ENCODE measurements at places on chromosomes 13 and 19.

DNA sequence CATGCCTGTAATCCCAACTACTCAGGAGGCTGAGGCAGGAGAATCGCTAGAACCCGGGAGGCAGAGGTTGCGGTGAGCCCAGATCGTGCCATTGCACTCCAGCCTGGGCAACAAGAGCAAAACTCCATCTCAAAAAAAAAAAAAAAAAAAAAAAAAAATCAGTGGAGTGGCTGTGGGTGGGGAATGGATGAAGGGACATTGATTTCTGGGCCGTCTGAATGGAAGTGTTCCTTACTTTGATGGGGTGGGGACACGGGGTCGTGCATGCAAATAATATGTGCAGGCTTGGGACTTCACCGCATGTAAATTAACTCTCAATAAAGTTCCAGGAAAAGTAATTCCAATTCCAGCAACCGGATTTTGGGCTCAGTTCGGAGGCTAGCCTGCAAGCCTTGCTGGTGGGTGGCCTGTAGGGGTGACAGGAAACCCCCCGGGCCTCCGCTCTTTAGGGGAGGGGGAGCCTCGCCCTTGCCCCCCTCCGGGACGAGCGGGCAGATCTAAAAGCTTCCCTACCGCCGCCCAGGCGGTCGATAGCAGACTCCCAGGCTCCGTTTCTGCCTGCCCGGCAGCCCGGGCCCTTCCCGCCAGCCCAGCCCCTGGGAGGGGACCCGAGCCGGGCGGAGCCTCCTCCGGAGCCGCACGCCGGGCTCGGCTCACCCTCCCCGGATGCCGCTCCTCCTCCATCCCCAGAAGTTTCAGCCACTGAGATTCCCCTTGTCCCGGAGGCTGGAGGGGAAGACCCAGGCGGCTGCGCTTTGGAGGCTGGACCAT is 48.0 kb upstream of the ADGRE5 start:
- no peak for DNase-seq
- H3K36me3 ChIP-seq = no peaks in the 10 kb centered on the region
- peaks cover 6% of the 10 kb centered on the region for H3K4me1 ChIP-seq
- no peaks in the 10 kb centered on the region for H3K27me3 ChIP-seq
- peak overlapping the region; percentile 53 for H3K27ac ChIP-seq

DNA sequence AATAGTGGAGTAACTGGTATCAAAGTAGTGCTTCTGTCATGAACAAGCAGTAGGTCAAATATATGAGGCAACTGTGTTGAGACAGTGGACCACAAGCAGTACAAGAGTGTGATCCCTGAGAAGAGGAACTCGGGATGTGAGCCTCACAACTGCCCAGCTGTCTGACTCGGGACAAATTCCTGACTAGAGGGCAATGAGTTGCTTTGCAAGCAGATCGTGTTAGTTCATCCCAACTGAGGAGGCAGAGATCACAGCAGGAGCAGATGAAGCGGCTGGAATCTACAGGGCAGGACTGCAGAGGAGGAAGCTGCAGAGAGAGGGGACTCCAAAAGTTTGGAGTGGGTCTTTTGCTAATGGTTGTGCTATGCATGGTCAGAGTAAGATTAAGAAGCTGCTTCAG is 741.1 kb downstream of the DIAPH3 start:
- H3K27ac ChIP-seq = no peak overlapping the region
- no peak for DNase-seq
- H3K4me3 ChIP-seq = no peak overlapping the region

DNA sequence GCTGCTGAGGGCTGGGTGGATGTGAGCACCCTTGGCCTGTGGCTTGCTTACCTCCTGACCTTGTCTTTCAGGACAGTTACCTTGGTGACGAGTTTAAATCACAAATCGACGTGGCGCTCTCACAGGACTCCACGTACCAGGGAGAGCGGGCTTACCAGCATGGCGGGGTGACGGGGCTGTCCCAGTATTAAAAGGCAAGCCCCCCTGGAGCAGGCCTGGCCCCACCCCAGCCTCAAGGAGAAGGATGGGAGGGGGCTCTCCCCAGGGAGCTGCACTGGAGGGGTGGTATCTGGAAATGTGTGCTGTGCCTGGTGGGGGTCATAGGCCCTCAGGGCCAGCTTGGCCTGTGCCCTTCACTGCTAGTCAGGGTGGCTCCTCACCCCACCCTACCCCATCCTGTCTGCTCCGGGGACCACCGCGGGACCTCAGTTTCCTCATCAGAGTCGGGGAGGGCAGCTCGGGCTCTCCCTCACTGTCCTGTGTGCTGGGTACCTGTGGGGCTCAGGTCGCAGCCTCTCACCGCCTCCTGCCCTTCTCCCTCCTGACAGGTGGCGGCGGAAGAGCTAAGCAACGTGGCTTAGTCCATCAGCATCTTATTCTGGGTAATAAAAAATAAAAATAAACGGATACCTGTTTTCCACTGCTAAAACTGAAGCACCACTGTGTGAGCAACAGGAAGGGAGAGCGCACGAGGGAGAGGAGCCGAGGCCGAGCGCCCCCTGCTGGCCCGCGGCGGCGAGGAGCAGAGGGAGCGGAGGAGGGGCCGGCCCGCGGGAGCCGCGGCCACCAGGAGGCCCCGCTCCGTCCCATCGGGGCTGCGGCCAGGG is 29.8 kb downstream of the CERS1 start:
- peaks cover 22% of the 10 kb centered on the region for H3K4me1 ChIP-seq
- no peak overlapping the region for H3K4me3 ChIP-seq
- DNase-seq = no peak
- H3K27me3 ChIP-seq = no peaks in the 10 kb centered on the region
- peaks cover 77% of the 10 kb centered on the region for H3K36me3 ChIP-seq

DNA sequence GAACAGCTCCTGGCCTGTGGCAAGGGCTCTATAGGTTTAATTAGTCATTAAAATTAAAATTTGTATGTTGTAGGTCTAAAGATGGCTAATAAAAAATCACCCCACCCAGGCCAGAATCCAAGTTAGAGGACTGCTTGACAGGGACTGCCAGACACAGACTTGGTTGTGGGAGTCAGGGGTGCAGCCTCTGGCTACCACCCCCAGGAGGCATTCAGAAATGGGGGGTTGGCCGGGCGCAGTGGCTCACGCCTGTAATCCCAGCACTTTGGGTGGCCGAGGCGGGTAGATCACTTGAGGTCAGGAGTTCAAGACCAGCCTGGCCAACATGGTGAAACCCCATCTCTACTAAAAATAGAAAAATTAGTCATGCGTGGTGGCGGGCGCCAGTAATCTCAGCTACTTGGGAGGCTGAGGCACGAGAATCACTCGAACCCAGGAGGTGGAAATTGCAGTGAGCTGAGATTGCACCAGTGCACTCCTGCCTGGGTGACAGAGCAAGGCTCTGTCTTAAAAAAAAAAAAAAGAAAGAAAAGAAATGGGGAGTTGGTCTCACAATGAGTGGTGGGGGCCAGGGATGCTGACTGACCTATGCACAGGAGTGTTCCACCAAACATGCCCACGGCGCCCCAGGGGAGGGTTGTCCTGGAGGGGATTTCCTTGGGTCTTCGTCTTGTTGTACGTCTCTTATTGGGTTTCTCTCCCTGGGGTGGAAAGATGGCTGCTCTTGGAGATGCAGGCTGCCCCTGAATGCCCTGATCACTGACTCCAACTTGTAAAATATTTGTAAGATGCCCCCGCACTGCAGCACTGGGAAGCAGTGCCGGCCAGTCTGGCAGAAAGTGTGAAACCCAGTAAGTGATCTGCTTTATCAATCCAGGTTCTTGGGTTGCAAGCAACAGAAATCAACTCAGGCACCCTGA is 68.8 kb downstream of the SIPA1L3 start:
- no peak overlapping the region for H3K27ac ChIP-seq
- peaks cover 5% of the 10 kb centered on the region for H3K36me3 ChIP-seq
- H3K4me3 ChIP-seq = no peak overlapping the region
- peaks cover 13% of the 10 kb centered on the region for H3K4me1 ChIP-seq
- no peak for DNase-seq

GRCh38 chr13:93996481-93996880 is 483.0 kb downstream of the DCT start:
- DNase-seq = no peak
- no peak overlapping the region for H3K27ac ChIP-seq
- no peaks in the 10 kb centered on the region for H3K36me3 ChIP-seq
- no peak overlapping the region for H3K4me3 ChIP-seq
- no peaks in the 10 kb centered on the region for H3K27me3 ChIP-seq

DNA sequence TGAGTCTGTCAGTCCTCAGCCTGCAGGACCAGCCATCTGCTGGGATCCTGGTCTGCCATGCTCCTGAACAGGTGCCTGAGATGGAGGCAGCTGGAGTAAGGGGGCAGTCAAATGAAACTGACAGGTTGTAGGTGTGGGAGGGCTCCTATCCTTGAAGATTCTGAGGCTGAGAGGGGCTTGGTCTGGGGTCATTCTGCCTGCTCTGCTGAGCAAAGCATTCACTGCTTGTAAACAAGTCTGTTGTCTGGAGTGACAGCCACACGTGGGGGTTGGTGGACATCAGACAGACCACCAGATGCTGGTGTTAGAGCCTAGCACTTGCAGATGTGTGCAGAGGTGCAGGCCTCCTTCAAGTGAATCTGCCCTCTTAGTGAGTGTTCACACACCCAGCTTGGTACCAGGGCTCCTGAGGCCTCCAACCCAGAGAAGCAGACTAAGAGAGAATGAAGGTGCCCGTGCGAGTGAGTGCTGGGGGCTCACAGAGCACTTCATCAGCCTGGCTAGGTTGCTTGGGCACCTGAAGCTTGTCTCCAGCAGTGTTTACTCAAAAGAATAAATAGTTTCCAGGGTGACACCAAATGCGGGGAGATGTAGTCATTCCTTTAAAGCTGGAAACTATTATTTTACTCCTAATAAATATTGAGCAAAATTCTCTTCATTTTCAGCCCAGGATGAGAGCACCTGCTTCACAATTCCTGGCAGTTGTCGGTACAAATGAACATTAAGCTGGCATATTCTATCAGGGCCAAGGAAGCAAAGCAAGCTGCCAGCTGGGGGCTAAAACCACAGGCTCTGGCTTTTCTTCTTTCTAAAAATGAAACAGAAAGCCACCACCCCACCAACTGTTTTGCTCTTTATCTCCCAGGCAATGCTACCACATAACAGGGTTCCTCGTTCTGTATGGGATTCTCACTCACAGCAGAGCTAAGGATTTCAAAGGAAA is 82.3 kb downstream of the RNASEH2B start:
- H3K4me3 ChIP-seq = no peak overlapping the region
- H3K4me1 ChIP-seq = peaks cover 51% of the 10 kb centered on the region
- DNase-seq = no peak

DNA sequence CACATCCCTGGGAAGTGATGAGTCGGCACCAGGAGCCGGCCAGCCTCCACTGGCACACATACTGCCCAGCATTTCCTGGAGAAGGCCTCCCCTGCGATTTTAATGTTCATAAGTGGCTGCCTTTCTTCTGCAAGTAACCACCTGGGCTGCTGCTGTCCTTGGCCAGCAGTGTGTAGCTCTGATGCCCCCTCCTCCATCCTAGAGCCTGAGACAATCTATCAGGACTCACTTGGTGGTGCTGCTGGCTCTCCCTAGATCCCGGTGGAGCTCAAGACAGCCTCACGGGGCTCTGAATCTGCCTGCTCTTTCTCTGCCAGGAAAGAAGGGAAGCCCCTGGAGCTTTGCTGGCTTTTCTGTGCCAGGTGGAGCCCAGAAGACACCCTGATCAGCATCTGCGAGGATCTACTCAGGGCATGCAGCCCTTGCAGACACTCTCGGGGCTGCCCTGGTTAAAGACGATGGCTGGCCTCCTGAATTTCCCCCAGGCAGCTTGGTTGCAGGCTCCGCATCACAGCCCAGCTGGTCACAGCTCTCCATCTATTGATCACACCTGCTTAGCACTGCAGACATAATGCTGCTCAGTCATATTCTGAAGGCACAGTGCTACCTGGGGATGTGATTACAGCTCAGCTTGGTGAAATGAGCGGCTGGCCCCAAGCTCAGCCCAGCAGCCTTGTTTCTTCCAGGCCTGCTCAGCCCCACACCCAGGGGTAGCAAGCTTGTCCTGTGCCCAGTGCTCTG is 122.3 kb downstream of the ZDHHC20 start:
- H3K27ac ChIP-seq = no peak overlapping the region
- H3K4me3 ChIP-seq = no peak overlapping the region
- no peaks in the 10 kb centered on the region for H3K36me3 ChIP-seq
- no peaks in the 10 kb centered on the region for H3K4me1 ChIP-seq
- H3K27me3 ChIP-seq = no peaks in the 10 kb centered on the region

DNA sequence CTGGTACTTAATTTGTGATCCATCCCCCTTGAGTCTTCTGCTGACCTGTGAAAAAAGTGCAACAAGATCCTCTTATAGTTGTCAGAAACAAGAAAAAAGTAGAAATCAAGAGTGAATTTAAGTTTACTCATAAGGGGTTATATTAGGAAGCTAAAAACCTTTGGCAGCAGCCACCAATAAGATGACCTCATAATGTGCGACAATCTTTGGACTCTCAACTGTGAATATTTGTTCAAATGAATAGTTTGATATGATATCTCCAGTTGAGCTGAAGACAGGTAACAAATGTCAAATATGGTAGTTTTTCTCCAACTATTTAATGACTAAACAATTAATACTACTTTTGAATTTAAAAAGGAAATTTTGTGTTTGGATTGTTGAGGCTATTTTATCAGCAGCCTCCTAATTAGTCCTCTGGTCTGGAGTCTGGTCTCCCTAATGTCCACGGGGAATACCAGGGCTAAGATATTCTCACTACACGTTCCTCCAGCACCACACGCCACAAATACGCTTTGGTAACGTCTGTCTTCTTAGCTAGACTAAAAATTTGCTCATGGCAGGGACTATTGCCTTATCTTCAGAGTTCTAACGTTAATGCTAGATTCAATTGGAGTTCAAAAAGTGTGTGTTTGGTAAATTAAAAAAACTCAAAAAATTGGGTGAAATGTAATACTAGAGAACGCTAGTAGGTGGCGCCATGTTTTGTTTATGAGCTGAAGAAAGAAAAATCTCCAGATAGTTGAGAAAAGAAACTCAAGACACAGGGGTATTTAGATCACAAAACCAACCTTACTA is 51.0 kb upstream of the PDX1 start:
- no peaks in the 10 kb centered on the region for H3K4me1 ChIP-seq
- no peak overlapping the region for H3K27ac ChIP-seq
- no peaks in the 10 kb centered on the region for H3K27me3 ChIP-seq

DNA sequence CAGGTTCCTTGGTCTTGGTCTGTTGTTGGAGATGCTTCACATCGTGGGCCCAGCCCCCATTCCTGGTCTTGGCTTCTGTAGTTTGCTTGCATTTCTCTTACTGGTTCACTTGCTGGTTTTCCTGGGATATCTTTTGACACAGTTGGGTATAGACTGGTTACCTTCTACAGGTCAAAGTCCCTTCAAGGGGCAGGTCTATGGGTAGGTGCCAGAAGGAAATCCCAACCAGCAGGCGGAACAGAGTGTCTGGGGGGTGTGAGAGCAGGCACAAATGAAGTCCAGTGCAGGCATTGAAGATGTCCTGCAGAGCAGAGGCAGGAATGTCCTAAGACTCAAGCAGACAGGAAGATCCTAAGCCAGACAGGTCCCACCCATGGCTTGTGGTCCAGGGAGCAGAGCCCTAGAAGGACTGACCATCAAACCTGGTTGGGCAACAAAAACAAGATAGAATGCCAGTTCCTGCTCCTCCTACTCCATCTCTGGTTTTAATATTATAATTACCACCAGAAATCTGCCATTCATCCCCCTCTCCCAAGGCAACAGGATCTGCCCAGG is 17.7 kb upstream of the WASF3 start:
- no peak overlapping the region for H3K27ac ChIP-seq
- H3K4me1 ChIP-seq = no peaks in the 10 kb centered on the region
- no peaks in the 10 kb centered on the region for H3K27me3 ChIP-seq
- no peak for DNase-seq

Measured in esophagus squamous epithelium (tissue), 5 donors.